ENCODE measurements at places on chromosomes 3 and 15.
A peak's percentile ranks its signal among the peaks of the same experiment; 100 is the strongest.

DNA sequence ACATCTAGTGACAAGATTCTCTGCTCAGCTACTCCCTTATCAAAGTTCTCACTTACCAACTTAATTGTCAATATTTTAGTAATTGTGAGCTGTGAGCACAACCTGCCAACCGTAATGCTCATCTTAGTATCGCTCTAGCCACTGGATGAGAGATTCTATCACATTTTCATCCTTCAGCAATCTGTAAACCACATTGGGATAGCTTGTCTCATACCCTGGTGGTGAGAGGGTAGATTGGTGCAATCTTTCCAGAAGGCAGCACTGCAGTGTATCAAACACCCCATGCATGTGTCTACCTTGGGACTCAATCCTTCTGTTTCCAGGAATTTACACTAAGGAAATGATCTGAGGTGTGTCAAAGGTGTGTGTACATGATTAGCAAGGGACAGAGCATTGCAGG, 18.9 kb upstream of the ATP8B4 start:
- DNase-seq, result no peak

DNA sequence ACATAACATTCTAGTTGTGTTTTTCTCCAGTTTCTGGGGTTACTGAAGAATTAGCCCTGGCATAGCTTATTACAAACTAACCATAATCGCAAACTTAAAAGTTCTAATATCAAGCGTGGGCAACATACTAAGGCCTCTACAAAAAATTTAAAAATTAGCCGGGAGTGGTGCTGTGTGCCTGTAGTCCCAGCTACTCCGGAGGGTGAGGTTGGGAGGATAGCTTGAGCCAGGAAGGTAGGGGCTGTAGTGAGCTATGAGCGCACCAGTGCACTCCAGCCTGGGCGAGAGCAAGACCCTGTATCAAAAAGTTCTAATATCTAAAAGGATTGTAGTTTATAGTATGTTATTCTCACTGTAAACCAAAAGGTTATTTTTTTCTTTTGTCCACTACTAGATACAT, 1.1 kb downstream of the OIP5 start:
- no peak for DNase-seq

DNA sequence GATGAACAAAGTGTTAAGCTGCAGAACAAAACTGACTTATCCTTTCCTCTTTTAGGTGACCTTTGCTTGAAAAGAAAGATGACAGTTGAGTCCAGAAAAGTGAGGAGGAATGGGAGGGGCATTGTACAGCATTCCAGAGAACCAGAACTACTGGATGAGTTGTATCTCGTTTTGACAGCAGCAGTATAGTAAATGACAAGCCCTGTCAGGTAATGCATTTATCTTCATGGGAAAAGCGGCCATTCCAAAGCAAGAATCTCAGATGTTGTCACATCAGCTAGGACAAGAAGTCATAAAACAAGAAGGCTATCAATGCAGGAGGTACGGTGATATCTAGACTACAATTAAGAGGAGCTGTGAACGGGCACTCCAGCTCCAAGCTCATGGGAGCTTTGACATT, 421.5 kb downstream of the MAGI1 start:
- DNase-seq, result no peak

DNA sequence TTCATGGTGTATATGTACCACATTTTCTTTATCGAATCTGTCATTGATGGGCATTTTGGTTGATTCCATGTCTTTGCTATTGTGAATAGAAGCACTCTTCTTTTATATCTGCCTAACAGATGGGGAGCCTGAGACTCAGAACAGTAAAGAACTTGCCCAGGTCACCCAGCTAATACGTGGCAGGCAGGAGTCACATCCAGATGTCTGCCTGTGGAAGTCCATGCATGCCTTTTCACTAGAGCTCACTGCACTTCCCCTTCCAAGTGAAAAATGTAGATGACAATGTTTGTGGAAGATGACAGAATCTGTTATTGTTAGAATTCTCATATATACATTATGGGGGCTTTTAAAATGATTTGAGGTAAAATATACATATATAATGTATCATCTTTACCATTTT, 165.0 kb downstream of the PDZRN3 start:
- no peak for DNase-seq

DNA sequence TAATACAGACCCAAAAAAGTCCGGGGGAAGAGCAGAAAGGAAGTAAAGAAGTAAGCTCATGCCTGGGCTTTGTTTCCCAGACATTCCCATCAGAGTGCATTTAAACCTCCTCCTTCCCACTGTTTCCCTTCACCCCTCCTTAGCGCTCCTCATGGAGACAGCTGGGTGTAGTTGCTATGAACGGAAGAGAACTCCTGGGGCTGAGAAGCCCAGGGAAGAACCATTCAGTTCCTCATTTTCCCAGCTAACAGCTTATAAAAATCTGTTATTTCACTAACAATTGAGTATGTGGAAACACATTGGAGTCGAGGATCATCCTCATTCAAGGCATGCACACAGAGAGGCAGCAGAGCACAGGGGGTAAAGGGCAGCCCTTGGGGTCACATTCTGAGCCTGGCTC, 299.3 kb downstream of the SHQ1 start:
- no peak for DNase-seq

GRCh38 chr15:39554746-39555387, 26.0 kb upstream of the THBS1 start:
- DNase-seq, result no peak

GRCh38 chr15:65623103-65623502, 1.4 kb downstream of the SLC24A1 start:
- DNase-seq, result no peak

DNA sequence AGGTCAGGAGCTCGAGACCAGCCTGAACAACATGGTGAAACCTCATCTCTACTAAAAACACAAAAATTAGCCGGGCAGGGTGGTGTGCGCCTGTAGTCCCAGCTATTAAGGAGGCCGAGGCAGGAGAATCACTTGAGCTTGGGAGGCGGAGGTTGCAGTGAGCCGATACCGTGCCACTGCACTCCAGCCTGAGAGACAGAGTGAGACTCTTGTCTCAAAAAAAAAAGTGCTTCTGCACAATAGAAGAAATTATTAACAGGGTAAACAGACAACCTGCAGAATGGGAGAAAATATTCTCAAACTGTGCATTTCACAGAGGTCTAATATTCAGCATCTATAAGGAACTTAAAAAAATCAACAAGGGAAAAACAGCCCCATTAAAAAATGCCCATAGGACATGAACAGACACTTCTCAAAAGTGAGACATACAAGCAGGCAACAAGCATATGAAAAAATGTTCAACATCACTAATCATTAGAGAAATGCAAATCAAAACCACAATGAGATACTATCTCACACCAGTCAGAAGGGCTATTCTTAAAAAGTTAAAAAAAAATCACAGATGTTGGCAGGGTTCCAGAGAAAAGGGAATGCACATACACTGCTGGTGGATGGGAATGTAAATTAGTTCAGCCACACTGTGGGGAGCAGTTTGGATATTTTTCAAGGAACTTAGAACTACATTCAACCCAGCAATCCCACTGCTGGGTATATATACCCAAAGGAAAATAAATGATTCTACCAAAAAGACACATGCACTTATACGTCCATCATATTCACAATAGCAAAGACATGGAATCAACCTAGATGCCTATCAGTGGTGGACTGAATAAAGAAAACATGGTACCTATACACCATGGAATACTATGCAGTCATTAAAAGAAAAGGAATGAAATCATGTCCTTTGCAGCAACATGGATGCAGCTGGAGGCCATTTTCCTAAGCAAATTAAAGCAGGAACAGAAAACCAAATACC, 75.5 kb downstream of the MSL2 start:
- DNase-seq, result no peak

- no peak for DNase-seq
Observed at GRCh38 chr3:32959371-32959770, 7.9 kb downstream of the CCR4 start.

DNA sequence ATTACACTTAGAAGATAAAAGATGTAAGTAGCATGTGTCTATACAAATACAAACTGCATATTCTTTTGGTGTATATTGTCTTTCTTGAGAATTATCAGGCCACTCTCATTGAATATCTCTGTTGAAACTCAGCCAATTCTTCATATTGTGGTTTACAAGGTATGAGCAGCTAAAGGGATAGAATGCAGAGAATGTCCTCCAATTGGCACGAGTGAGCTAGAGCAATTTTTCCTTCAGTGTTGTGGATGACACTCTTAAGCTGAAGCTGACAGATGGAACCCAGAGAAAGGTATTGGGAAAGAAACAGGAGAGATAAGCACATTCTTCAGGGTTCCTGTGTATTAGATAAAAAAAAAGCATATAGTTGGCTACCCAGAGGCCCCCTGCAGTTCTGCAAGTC, 453.1 kb downstream of the EPHA3 start:
- no peak for DNase-seq

- DNase-seq, result no peak
Observed at GRCh38 chr3:45635475-45636256, 41.1 kb downstream of the LIMD1 start.

DNA sequence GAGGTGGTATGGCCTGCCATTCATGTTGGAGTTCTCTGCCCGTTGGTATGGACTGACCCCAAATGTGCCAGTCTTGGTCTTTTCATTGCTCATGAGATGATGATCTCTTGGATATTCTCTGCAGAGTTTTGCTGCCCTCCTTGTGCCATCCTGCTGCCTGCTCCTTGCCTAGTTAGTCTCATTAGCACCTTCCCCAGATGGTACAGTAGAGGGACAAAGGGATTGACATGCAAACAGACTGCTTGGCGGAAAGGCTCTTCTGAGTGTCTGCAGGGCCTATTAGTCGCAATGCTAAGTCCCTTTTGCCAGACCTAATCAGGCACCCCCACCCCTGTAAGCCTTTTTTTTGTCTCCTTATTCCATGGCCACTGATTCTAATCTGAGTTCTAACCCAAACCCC, 90.6 kb downstream of the ARNT2 start:
- DNase-seq, result no peak

DNA sequence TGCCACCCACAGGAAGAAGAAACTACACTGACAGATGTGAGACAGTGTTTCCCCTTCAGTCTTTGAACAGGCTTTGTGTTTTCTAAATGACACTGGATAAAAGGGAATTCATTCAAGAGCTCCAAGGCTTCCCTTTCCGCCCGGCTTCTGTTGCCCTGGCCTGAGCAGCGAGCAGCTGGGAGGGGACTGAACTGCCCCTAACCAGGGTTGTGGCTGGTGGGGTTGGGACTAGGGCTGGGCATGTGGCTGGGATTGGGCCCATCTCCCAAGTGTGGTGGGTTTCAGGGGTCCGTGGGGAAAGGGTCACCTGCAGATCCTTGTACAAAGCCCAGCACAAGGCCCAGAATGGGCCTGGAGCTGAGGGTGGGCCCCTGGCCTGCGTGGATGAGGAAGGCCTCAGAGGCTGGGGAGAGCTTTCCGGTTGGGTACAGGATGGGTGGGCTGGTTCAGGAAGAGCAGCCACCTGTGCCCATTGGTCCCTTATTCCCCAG, 10.4 kb downstream of the VILL start:
- DNase-seq, result no peak

GRCh38 chr3:11084098-11084497, 70.2 kb upstream of the HRH1 start:
- DNase-seq, result no peak

DNA sequence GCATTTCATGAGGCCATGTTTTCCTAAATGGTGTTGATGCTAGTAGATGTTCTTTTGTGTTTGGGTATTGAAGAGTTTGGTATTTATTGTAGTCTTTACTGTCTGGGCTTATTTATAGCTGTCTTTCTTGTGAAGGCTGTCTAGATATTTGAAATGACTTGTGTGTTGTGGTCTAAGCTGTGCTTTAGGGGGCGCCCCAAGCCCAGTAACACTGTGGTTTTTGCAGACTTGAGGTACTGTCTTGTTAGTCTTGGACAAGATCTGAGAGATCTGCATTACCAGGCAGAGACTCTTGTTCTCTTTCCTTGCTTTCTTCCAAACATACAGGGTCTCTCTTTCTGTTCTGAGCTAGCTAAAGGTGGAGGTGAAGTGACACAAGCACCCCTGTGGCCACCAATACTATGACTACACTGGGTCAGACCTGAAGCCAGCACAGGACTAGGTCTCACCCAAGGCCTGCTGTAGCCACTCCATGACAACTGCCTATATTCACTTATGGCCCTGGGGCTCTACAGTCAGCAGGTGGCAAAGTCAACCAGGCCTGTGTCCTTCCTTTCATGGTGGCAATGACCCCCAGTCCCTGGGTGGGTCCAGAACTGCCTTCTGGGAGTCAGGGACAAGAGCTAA, 152.1 kb upstream of the TBC1D5 start:
- peak; percentile 24 for DNase-seq

GRCh38 chr15:57697588-57697987, 8.9 kb upstream of the POLR2M start:
- DNase-seq, result no peak

- DNase-seq, result no peak
Observed at GRCh38 chr3:159429702-159430101, 558.9 kb upstream of the IL12A start.

GRCh38 chr3:62065985-62066693, 307.2 kb downstream of the FEZF2 start:
- no peak for DNase-seq

- no peak for DNase-seq
Observed at GRCh38 chr3:32780735-32781210, 37.0 kb upstream of the TRIM71 start.

DNA sequence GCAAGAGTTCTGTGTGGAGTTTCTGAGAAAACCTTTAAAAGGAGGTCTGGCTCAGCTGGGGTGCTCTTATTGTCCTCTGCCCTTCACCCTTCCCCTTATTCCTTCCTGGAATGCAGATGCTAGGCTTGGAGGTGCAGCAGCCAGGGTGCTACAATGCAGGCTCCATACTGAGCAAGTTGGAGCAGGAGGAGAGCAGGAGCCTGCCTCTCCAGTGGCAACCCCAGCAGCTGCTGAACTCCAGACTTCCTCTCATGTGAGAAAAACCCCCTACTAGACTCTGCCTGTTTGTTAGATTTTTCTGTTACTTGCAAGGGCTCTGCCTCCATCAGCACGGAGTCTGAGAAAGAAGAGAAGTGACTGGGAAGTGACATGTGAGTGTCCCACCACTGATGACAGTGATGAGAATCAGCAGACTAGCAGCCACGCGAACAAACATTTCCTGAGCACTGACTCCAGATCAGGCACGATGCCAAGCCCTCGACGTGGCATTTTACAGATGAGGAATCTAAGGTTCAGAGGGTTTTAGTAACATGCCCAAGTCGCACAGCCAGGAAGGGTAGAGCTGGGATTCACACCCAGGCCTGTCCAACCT, 16.1 kb upstream of the RARRES1 start:
- DNase-seq, result no peak
